ENCODE measurements at places on chromosomes 7 and 10.

GRCh38 chr10:127197154-127197432, 702 bp upstream of the INSYN2A start:
- DNase-seq = no peak

- DNase-seq = no peak
Measured at GRCh38 chr10:90526721-90527120, 331.1 kb downstream of the HTR7 start.

DNA sequence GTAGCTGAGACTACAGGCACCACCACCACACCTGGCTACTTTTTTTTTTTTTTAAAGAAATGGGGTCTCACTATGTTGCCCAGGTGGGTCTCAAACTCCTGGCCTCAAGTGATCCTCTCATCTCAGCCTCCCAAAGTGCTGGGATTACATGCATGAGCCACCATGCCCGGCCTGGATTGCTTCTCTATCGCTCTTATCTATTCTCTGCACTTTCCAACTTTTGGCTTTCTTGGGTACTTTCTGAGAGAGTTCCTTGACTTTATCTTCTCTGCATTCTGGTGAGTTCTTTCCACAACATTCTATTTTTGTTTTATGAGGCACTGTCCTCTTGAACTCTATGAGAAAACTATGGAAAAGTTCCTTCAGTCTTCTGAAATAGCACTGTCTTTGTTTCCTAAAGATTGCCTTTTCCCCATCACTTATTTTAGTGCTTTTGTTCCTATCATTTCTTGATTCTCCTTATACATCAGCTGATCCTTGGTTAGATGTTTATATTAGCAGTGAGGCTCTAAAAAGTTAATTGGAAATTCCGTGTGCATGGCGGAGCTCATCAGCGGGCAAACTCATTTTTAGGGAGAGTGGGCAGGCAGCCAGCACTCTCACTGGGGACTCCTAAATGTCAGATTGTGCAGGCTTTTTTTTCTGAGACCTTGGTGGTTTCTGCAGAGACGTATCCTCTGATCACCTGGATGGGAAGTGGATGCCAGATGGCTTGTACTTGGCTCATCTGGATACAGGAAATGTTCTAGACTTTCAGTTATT, 43.9 kb downstream of the HIP1 start:
- DNase-seq = no peak

DNA sequence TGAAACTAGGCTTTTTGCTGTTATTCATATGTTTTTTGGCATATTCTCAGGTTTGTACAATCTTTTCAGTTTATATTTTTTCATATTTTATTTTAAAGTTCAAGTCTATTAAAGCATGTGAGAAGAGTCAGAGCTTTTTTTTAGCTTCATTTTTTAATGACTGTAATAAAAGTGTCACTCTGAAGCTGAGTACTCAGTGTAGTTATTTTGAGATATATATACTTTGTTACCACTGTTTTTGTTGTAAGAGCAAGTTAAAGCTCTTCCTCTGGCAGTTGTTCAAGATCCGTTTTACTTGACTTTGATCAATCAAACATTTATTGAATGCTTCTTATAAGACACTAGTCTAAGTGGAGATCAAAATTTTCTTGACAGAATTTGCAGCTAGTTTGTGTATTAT, 37.5 kb downstream of the CASD1 start:
- no peak for DNase-seq

DNA sequence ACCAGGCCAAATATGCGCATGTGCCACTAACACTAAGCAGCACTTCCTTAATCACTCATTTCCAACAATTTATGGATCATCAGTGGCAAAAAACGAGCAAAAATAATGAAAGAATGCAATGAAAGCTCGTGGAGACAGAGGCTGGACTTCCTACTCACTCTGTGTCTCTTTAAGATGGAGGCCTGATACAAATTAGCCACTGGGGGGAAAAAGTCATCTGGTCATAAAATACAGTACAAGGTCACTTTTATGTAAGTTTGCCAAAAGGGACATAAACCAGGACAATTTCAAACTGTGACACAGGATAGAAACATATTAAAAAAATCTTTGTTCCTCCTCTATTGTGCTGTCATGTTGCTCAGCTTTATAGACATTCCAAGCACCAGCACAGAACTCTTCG, 101.7 kb downstream of the LMBR1 start:
- no peak for DNase-seq

GRCh38 chr7:147909431-147910148, 681.0 kb upstream of the C7orf33 start:
- no peak for DNase-seq

GRCh38 chr7:79403451-79403850, 50.0 kb downstream of the MAGI2 start:
- DNase-seq = no peak

DNA sequence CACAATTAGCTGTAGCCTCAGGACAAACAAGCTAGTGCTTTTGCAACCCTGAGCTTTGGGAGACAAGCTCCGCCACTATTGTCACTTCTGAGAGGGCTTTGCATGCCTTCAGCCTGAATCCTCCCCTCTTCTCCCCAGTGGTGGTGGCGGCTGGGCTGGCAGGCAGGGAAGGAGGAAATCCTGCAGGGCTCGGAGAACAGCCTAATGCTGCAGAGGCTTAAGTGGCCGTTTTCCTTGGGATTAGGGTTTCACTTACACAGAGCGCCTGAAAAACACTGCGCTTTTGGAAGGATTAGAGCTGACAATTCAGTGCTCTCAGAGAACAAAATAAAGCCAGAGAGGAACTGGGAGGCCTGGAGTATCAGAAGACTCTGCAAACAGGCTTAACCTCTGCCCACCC, 71.3 kb downstream of the PAX2 start:
- no peak for DNase-seq

DNA sequence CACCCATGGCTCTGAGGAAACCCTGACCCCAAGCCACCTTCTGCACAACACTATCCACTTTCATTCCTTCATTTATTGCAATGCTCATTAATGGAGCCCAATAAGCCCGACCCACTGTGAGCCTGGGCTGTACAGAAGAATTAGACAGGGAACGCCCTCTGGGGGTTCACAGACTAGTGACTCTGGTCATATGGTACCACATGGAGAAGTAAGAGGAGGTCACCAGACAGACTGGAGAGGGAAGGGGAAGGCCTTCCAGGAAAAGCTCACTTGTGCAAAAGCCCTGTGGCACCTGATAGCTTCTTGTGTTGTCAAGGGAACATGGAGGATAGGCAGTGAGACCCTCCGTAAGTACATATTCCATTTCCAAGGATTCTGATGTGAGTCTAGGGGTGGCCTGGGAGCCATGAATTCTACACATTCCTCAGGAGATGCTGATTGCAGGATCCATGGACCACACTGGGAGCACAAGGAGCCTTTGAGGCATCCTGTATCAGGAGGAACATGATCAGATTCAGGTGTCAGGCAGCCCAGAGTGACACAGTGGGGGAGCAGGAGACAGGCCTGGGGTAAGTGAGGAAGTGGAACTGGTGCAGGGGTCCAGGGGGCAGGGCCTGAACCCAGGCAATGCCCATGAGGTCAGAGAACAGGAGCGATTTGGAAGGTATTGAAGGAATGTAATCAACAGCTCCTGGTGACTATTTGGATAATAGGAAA, 19.9 kb downstream of the TMEM72 start:
- DNase-seq = no peak

- no peak for DNase-seq
Measured at GRCh38 chr10:13808556-13809391, 222.0 kb downstream of the PRPF18 start.

GRCh38 chr10:32225976-32226375, 121.0 kb downstream of the EPC1 start:
- no peak for DNase-seq

GRCh38 chr7:85191383-85191782, 4.5 kb upstream of the SEMA3D start:
- no peak for DNase-seq

DNA sequence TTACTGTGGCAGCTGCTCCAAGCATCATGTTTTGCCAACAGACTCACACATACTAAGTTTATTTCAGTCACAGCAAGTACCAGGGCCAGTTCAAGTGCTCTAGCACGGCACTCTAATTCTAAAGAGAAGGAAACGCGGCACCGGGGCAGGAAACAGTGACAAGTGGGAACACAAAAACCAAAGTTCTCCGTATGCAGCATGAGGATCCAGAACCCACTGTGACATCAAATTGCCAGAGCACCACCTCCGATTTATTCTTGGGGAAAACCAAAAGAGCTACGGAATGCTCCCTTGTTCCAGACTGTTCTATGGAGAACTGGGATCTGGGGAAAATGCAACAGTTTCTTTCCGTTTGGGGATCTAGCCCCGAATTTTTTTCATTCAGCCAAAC, 448 bp upstream of the PTER start:
- DNase-seq = no peak

GRCh38 chr10:129969911-129970464, 5.9 kb upstream of the EBF3 start:
- no peak for DNase-seq

DNA sequence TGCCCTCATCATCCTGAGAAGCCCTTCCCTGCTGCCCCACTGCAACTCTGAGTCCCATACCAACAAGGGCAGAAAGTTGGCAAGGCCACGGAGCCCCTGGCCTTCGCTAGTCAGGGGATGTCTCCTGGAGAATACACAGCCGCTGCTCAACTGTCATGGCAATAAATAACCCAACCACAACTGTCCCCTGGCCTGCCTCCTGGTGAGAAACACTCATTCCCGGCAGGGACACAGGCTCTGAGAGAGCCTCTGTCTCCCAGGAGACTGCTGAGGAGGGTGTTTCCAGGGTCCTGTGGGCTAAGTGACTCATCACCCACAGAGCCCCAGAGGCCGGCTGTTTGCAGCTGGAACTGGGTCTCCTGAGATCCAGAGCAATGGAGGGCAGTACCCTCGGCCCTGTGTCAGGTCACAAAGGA, 354.1 kb downstream of the TNS3 start:
- DNase-seq = no peak

GRCh38 chr7:138875794-138876193, 77.8 kb upstream of the ATP6V0A4 start:
- peak; percentile 10 for DNase-seq

DNA sequence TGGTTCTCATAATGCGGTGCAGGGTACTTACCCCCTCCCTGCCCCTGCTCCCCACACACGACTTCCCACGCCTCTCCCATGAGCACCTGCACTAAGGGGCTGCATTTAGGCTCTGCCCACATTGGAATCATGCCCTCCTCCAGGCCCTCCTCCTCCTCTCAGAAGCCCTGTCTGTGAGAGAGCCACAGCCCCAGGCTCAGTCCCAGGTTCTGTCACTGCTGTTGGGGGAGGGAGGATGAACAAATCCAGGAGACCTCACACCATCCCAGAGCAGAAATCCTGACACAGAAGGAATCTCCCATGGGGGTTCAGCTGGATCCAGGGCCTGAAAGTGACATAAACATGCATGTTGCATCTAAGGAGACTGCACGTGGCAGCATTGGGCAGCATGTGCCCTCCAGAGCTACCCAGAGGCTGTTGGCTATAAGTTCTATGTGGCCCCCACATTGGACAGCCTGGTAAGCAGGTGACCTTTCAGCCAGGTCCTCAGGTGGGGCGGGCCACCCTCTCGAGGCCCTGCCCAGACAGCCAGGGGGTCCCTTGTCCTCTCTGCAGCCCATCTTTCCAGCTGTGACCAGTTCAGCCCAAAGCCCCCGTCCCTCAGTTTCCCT, 1.6 kb upstream of the PILRA start:
- DNase-seq = no peak

- DNase-seq = no peak
Measured at GRCh38 chr7:66296557-66296956, 91.4 kb downstream of the TPST1 start.

GRCh38 chr7:87000344-87000743, 59.1 kb downstream of the ELAPOR2 start:
- no peak for DNase-seq

DNA sequence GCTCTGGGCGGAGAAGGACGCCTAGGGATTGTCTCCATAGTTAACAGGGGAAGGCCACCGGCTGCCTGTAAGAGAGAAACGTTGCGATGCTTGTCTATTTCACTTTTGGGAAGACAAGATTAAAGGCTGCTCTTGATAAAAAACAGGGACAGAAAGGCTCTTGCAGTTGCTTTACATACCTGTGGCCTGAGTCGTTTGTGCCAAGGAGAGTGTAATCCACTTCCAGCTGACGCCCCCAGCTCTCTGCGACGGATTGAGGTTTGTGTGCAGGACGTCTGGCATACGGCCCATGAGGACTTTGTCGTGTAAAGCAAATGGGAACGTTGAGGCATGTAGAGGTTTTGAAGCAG, 1.1 kb downstream of the MAP3K8 start:
- DNase-seq = no peak

GRCh38 chr7:55448526-55448925, 83.4 kb downstream of the LANCL2 start:
- no peak for DNase-seq

GRCh38 chr10:123994417-123995081, 98.8 kb downstream of the CHST15 start:
- DNase-seq = peak; percentile 56

GRCh38 chr10:112951359-112952281, 1.6 kb downstream of the TCF7L2 start:
- no peak for DNase-seq

GRCh38 chr7:19928247-19928646, 154.8 kb upstream of the TMEM196 start:
- no peak for DNase-seq

DNA sequence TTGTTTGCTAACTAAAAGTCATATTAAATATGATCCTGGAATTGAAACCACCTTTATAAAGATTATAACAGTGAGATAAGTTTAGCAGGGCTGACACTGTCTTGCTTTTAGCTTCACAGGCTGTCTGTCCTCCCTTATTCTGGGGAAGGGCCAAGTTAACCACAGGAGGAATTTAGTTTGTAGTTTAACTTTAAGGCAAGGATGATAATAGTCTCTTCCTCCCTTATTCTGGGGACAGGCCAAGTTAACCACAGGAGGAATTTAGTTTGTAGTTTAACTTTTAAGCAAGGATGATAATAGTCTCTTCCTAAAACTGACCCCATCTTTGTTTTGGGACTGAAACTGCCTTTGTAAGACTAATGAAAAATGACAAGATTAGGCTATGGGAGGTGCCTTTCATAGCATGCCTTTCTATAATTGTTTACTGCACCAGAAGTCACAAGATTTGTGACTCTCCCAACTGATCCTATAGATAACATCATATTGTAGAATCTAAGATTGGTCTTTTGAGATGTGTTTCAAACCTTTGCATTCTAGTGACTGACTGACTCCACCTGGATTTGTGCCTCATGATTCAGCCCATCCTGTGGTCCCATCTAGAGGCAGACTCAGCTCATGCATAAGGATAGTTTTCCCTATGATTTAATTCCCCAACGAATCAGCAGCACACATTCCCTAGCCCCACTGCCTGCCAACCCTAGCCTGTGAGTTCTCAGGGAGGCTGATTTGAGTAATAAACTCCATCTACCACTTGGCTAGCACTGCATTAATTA, 212.0 kb downstream of the MAGI2 start:
- no peak for DNase-seq

GRCh38 chr10:34406463-34407323, 408.4 kb downstream of the PARD3 start:
- no peak for DNase-seq

DNA sequence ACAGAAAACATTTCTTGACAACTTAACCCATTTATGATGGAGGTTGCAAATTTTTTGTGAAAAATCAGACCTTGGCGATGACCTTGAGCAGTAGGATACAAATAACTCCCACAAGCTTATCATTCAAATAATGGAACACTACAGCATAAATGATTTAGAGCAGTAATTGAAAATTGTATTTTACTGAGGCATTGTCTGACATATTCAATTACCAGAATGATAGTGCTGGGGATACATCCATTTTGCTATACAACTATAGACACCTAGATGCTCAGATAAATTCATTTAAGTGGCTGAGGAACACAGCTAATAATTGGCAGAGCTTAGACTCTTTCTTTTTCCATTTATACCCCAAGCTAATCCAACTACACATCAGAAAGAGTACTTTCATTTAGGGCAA, 18.9 kb downstream of the TWIST1 start:
- no peak for DNase-seq
